ENCODE measurements at places on chromosomes 5 and 9.

DNA sequence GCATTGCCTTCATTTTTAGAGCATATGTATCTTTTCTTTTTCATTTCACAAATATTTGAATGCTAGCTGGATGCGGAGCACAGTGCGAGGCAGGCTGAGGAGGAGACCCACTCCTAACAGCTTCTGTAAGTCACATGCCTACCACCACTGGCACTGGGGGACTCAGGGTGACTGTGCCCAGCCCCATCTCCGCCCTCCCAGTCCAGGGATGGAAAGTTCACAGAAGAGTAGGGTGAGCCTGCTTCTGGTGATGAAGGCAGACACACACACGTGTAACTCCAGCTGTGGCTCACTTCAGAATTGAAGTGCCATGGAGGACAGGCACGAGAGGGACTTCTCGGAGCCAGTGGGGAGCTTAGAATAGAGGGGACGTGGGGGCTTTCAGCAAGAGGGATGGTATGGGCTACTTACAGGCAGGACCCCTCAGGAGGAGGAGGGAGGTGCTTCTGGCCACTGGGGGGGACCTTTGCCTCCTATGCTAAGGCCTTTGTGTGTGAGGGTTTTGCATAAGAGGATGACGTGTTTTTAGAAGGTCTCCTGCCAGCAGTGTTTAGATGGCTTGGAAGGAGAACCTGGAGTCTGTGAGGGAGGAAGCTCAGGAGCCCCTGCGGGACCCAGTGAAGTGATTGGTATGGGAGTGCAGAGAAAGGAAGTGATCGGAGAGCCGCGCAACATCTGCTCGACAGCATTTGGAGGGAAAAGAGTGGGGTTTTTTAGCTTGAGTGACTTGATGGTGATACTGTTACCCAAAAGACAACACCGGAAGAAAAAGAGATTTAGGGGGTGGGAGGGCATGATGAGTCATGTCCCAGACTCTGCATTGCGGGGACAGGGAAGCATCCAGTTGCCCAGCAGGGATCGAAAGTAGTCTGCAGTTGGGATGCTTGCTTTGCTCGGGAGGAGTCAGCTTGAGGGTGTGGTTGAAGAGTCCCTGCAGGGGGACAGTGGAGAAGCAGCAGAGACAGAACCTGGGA is 163.5 kb upstream of the OTULINL start:
- no peak for DNase-seq

- no peak for DNase-seq
Observed at GRCh38 chr9:96417661-96418082, 498 bp downstream of the ZNF367 start.

DNA sequence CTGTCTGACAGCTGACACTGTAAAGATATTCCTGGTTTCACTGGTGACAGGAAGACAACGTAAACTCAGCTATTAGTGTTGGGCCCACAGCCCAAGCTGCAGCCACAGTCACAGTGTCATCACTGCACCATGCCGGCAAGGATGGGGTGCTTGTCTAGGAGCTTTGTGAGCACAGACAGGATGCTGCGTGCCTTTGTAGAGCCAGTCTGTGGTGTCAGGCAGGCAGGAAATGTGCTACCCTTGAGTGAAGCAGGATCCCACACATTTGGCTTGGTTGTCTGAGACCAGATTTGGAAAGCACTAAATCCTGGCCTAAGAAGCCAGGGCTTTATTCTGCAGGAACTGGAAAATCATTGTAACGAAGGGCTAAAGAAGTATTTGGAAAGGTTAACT is 121.6 kb upstream of the ADAMTS16 start:
- DNase-seq: no peak

- no peak for DNase-seq
Observed at GRCh38 chr5:55441107-55441771, 93.5 kb downstream of the PLPP1 start.

DNA sequence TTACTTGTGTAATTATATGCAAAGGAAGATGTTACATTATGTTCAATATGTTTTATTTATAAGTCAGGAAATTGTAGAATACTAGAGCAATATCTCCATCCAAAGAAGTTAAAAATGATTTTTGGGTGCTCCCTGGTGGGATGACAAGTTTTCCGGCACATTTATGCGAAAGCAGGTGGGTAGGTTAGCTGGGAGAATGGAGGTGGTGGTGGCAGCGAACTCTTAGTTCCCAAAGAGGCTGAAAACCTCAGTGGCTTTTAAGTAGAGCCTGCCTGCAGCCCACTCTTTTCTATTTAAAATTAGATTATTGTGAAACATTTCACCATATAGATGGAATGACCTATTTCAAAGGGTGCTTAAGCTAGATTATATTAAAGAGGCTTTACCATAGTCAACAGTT is 51.8 kb downstream of the ANKRD33B start:
- no peak for DNase-seq

GRCh38 chr9:84337252-84337651 is 3.3 kb downstream of the SLC28A3 start:
- DNase-seq: no peak

GRCh38 chr5:78612227-78613150 is 36.1 kb downstream of the LHFPL2 start:
- no peak for DNase-seq

DNA sequence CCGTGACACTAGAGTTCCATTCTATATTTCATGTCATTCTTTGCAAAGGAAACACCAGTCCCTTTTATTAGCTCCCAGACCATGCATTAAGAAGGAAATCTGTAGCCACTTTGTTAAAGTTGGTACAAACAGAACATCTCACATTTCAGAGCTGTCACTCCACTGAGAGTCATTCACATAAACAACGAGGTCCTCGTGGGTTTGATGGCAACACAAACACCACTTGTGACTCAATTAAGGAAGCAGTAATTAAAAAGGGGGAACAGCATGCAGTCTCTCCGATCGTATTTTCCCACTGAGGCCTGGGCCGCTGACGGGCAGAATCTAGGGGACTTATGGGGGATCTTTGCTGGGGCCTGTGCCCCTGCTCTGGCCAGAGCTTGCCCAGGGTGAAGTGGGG is 94.2 kb upstream of the ZNF618 start:
- no peak for DNase-seq

DNA sequence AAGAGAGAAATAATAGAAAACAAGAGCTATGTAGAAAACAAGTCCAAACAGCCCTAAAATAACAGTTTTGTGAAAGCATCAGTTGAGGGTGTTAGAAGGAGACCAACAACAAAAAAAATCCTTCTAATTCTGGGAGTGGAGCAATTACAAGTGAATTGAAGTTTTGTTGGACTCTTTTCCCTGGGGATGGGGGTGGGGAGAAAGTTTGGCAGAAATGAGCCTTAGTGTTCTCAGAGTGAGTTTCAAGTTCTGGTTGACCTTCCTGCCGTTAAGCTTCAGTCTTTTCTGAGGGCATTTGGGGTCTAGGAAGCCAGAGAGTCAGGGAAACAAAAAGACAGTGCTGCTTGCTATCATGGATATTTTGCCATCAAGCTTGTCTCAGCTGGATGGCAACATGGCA is 106.3 kb upstream of the TRIM32 start:
- no peak for DNase-seq

DNA sequence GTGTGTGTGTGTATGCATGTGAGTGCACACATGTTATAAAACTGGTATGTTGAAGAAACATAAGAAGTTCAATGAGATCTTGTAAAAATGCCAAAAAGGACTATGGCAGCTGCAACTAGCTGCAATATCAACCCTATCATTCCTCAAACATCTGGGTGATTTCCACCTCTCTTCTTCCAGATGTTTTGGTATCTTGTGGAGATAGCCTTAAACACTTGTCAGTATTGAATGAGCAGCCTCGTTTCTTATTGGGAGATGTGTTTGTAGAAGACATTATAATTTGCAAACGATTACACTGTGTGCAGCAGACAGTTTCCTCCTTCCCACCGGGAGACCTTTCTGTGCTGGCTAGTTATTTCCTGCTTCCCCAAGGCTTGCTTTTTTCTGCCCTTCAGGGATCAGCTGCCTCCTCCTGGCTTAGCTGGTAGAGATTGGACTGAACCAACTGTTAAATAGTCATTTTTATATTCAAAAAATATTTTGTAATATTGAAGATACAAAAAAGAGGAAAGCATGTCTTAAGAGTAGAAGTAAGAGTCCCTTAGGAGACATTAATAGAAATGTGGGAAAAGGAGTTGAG is 168.4 kb upstream of the MPDZ start:
- DNase-seq: no peak

DNA sequence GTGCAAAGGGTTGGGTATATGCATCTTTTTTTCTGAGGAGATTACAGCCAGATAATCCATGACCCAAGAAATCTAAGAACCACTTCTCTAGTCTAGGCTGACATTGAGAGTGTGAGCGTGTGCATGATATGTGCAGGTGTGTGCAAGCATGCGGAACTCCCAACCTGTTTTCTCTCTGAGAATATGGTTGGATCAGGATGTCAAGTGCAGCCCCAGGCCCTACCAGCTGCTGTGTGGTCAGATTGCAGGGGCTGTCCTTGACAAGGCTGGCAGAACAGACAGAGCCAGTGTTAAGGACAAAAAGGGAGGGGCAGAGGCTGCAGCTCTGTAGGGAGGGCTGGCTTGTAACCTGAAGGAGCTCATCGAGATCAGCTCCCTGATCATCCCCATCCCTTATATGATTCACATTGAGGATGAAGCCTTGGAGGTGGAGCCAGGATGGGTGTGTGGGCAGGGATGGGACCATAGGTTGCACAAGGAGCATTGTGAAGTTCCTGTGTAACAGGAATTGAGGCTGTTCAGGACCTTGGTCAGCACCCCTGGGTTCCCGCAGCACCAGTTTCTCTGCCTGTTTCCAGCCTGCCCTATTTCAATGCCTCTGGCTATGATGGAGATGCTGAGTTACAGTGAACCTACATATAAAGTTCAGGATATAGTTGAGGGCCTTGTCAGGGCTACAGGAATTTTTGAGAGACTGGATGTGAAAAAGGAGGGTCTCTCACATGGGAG is 52.6 kb upstream of the ARAP3 start:
- DNase-seq: no peak

- DNase-seq: no peak
Observed at GRCh38 chr9:76810377-76810957, 46.2 kb downstream of the PCA3 start.

GRCh38 chr5:147455822-147456450 is 53.9 kb downstream of the DPYSL3 start:
- DNase-seq: no peak

DNA sequence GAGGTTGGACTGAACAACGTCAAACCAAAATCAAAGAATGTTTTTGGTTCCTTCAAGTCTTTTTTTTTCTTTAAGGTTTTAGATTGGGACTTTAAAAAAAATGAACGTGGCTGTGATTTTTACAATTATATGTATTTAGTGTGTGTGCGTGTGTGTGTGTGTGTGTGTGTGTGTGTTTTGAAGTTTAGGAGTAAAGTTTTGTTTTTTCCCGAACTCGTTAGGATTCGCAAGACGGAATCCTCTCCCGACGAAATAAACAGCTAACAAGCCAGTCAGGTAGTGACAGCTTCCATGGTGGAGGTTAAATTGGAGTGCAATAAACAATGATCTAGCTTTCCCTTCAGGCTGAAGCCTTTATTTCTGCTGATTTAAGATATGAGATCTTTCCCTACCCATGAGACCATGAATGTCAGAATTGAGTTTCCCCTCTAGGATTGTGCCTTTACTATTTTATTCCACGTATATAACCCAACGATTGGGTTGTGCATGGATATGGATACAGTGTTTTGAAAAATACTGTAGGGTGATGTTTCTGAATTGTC is 1.2 kb downstream of the KIAA1958 start:
- no peak for DNase-seq

DNA sequence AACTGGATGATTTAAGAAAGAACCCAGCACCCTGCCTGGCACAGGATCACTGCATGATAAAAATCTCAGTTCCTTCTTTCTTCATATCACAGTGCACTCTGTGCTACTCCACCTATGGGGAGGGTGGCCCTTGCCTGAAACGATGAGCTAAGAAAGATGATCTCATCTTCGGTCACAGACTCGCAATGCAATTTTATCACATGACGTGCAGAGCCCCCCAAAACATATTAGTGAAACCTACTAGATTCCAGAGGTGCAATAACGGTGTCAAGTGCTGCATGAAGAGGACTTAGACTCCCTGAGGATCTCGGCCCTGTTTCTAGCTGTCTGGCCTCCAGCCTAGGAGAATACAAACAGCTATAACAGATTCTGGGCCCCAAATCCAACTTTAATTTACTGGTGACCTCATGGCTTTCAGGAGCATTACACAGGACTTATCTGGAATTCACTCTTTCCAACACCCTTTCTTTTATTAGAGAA is 104.0 kb downstream of the EBF1 start:
- DNase-seq: no peak

- no peak for DNase-seq
Observed at GRCh38 chr5:9474219-9475002, 71.5 kb downstream of the SEMA5A start.

GRCh38 chr5:5139777-5140478 is at the start of gene ADAMTS16:
Gene ADAMTS16 (plus strand): TSS chr5:5140330. CDS start chr5:5140468, 138 bp downstream.
- no peak for DNase-seq

- DNase-seq: no peak
Observed at GRCh38 chr9:75666856-75667554, 223.5 kb upstream of the PCSK5 start.

GRCh38 chr5:81183811-81184748 is 49.0 kb upstream of the CKMT2 start:
- no peak for DNase-seq

- no peak for DNase-seq
Observed at GRCh38 chr5:143024228-143024920, 254.2 kb downstream of the ARHGAP26 start.

- no peak for DNase-seq
Observed at GRCh38 chr9:32161720-32162119, 222.7 kb upstream of the ACO1 start.

- DNase-seq: no peak
Observed at GRCh38 chr5:56386046-56386445, 152.9 kb upstream of the ANKRD55 start.

DNA sequence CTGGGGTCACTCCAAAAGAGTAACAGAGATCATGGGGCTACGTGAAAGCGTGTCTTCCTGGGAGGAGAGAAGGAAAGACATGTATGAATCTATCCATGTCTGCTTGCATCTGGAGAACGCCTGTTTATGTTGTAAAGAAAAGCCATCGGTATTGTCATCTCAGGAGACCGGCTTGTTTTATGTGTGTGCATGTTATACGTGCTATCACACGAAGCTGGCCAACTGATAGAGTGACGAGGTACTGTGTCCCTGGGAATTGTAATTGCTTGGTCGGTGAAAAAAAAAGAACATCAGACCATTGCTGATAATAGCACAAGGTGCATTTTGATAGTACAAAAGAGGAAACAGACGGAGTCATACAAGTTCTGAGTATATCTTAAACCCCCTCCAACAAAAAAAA is 370 bp upstream of the CDH6 start:
- no peak for DNase-seq

GRCh38 chr5:78566747-78567425 is 81.7 kb downstream of the LHFPL2 start:
- DNase-seq: no peak

GRCh38 chr9:94952565-94953373 is 226.3 kb downstream of the AOPEP start:
- no peak for DNase-seq

DNA sequence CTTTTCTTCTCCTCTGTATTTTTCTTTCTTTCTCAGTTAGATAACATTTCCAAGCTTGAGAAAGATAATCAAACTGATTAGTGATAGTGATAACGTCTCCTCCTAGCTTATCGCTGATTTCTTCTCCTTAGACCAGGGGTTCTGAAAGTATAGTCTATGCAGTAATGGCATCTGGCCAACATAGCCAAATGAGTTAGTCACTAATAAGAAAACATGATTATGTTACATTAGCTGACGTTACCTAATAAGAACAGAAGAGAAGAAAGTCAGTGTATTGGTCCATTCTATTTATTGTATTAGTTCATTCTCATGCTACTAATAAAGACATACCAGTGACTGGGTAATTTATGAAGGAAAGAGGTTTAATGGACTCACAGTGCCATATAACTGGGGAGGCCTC is 111.2 kb downstream of the STRBP start:
- DNase-seq: no peak
